Amygdala (tissue), 56 donors: ENCODE measurements at places on chromosomes 1 and 21.

DNA sequence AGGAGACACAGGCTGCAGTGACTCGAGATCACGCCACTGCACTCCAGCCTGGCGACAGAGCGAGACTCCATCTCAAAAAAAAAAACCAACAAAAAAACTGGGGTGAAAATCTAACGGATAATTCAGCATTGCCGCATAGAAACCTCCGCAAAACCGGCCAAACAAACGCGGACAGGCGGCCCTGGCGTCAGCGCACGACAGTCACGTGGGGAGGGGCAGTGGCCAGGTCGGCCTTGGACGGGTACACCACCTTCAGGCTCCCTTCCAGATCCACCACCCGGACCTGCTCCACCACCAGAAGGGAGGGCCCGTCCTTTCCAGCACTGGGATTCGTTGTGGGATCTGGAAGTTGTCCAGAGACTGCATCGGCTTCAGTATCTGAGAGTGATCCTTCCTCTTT is 8.4 kb downstream of the SMIM1 start:
- DNase-seq = no peak

DNA sequence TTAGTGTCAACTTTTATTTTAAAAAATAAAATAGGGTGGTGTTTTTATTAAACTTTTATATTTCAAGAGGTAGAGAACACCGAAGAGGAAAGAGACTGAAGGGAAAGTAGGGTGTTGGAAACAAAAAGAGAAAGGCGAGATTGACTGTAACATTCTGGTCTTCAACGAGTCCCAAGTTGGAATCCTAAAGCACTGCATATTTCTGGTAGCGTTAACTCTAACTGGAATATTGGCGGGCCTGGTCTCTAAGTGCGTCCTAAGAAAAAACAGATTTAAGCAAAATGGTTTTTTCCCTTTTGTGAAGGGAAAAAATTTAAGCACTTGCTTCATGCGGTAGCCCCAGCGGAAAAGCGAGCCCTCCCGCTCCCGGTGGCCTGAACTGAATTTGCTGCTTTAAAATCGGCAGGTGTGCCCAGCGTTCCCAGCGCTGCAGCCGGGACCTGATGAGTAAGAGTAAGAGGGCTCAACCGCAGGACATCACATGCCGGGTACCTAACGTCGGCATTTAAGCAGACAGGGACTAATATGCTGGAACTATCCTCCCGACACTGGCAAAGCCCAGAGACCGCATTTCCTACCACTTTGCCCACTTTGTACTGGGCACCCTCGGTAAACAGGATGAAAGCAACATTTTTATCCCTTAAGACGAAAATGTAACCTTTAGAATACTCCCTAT is 30.5 kb upstream of the NFIA start:
- DNase-seq = no peak

- no peak for DNase-seq
These were observed 4.8 kb downstream of the SARS1 start for GRCh38 chr1:109218516-109218915.

DNA sequence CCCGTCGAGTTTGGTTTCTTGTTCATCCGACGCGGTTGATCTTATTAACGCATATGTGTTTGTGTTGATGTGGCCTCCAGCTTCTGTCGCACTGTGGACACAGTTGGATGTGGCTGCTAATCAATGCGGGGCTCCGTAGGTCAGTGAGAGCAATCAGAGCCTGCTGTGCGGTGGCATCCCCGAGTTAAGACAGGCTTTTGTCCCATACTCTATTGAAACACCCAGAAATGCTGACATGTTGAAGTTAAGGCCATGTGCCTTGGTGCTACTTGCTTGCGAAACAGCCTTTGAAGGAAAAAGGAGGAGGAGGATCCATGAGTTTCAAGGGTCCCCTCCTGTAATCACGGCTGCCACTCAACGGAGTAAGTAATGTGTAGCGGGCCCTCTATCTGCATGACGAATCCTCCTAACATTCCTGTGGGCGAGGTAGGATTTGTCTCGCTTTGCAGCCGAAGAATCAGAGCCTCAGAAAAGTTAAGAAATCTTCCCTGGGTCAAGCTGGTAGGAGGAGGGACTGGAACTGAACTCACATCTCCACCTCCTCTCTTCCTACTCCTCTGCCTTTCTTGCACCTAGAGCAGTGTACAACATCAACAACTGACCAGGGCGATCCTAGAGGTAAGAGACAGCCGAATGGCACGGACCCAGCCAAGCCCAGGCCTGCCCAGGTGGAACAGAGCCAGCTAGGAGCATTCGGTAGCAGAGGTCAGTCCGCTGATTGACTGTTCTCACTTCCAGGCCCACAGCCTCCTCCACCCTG is 19.5 kb downstream of the PDE9A start:
- DNase-seq = no peak

DNA sequence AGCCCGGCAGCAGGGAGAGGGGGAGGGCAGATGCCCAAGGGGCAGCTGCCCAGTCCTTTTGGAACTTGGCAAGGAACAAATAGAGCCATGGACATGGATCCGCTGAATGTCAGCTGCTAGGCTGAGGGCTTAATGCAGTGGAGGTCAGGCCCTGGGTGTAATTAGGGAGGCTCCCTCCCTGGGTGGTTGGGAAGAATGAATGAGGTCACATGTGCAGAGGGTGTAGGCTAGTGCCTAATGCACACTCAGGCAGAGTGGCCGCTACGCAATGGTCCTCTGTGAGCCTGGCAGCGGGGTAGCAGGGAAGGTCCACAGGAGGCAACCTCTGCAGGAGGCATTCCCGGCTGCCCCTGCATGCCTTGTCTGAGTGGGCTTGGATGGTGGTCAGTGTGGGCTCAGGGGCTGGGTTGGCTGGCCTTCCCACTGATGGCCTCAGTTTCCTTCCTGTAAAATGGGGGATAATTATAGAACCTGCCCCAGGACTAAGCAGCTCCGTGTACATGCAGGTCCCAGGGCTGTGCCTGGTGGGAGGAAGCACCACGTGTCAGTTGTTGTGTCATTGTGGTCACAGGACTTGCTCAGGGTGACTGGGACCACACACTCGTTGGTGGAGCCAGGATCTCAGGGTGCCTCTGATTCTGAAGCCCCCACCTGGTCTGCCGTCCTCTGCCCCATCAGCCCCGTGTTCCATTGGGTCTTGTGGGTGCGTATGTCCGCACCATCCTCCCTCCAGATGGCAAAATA is 81.6 kb upstream of the ACTL8 start:
- DNase-seq = no peak

DNA sequence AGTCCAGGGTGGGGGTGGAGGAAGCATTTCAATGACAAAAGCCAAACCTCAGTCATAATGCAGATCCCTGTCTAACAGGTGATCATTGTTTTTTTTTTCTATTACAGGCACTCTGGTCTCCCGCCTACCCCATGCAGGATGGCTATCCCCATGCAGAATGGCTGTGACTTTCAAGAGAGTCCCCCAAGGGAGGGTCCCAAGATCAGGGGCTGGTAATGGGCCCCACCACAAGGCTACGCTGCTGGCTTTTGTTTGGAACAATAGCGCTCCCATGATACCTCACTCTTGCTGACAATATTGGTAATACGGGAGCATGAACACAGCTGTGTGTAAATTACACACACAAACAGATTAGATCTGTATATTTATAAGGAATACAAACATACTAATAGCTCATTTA is 119.4 kb downstream of the SLC45A1 start:
- no peak for DNase-seq

DNA sequence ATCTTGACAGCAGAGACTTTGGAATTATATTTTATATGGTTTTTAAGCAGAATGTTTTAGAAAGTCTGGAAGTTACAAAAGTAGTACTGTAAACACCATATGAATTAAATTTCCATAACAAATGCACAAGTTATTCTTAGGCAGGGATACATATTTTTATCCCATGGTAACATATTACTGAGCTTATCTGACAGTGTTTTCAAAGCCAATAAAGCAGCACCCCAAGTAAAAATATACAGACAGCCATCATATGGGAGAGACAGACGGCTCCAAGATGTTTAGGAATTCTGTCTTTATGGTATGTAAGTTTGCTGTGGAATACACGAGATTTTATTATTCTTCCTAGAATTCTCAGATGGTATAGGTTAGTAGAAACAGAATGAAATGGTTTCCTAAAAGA is 12.0 kb upstream of the GNG4 start:
- no peak for DNase-seq

- no peak for DNase-seq
These were observed 66.8 kb upstream of the BCL10 start for GRCh38 chr1:85343213-85343611.

DNA sequence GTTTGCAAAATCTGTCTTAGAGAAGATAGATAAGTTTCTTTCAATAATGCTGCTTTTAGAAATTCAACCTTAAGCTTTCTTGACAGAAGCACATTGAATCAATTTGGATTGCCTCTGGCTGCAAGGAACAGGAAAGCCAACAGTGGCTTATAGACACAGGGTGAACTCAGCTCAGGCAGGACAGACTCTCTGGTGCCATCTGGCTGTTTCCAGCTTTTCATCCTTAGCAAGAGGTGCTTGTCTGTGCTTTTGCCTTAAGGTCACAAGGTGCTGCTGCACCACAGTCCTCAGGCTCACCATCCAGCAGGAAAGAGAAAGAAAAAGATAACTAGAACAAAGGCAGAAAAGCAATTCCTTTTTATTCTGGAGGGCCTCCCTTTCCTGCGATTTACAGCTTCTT is 93.7 kb upstream of the ETS2 start:
- DNase-seq = no peak

- no peak for DNase-seq
These were observed 304.0 kb downstream of the HHIPL2 start for GRCh38 chr1:222243902-222244301.

DNA sequence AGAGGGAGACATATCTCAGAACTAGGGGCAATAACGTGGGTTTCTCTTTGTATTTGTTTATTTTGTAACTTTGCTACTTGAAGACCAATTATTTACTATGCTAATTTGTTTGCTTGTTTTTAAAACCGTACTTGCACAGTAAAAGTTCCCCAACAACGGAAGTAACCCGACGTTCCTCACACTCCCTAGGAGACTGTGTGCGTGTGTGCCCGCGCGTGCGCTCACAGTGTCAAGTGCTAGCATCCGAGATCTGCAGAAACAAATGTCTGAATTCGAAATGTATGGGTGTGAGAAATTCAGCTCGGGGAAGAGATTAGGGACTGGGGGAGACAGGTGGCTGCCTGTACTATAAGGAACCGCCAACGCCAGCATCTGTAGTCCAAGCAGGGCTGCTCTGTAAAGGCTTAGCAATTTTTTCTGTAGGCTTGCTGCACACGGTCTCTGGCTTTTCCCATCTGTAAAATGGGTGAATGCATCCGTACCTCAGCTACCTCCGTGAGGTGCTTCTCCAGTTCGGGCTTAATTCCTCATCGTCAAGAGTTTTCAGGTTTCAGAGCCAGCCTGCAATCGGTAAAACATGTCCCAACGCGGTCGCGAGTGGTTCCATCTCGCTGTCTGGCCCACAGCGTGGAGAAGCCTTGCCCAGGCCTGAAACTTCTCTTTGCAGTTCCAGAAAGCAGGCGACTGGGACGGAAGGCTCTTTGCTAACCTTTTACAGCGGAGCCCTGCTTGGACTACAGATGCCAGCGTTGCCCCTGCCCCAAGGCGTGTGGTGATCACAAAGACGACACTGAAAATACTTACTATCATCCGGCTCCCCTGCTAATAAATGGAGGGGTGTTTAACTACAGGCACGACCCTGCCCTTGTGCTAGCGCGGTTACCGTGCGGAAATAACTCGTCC is 1.3 kb upstream of the OLIG2 start:
- no peak for DNase-seq

GRCh38 chr1:245264226-245264625 is 109.4 kb downstream of the KIF26B start:
- no peak for DNase-seq

- DNase-seq = no peak
These were observed 7.1 kb downstream of the AMIGO1 start for GRCh38 chr1:109502364-109502851.

DNA sequence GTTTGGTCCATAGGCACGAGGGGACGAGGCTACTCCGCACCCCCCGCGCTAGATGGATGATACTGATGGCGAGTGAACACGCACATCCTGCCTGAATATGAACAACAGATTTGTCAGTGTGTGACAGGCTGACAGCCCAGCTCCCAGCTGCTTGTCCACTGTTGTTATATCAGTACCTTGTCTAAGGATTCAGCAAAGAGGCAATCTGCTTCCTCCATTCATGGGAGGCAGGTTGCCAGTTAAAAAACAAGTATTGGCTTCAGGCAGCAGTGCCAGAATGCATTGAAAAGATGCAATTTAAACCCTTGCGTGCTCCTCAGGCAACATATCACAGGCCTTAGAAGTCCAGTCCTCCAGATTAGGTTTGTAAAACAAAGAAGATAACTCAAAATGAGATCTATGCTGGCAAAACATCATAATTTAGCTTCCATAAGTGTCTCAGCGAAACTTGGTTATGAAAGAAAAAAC is 223.3 kb downstream of the GPATCH2 start:
- DNase-seq = no peak

GRCh38 chr21:29849735-29850176 is 90.0 kb downstream of the GRIK1 start:
- DNase-seq = peak; percentile 47

DNA sequence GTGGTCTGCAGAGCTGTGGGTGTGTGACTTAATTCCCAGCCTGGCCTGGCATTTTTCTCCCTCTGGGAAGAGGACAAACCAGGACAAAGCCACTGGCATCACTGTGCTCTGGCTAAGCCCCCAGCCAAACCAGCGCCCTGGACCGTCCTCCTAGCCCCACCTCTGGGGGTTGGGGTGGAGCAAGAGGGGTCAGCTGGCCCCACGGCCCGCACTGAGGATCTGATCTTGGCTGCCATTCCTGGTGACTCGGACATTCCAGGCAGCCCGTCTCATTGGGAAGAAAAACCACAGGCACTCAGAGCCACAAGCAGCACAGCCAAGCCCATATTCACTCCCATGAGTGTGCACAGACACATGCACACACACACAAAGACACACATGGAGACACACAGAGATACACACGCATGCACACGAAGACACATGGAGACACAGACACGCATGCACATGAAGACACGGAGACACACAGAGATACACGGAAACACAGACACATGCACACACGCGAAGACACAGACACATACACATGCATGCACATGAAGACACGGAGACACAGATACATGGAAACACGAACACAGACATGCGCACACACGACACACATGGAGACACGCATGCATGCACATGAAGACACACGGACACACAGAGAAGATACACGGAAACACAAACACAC is 2.3 kb upstream of the MXRA8 start:
- DNase-seq = no peak
